Right lobe of liver (tissue), 6 donors: ENCODE measurements at places on chromosomes 3 and 15. TPM values are rescaled to one million over a fixed set of nuclear protein-coding genes. Genes with fewer than 3 reads are reported as not detected.

- H3K27me3 ChIP-seq, result no peaks in the 10 kb centered on the region
- DNase-seq, result no peak
- H3K36me3 ChIP-seq, result no peaks in the 10 kb centered on the region
- no peak overlapping the region for H3K27ac ChIP-seq
Observed at GRCh38 chr3:63654211-63654610, 1.7 kb downstream of the SNTN start.

GRCh38 chr15:44101944-44102343, 93.1 kb downstream of the FRMD5 start:
- no peak for DNase-seq
- no peak overlapping the region for H3K27ac ChIP-seq
- H3K27me3 ChIP-seq, result no peaks in the 10 kb centered on the region
- no peaks in the 10 kb centered on the region for H3K4me1 ChIP-seq
- no peak overlapping the region for H3K4me3 ChIP-seq

DNA sequence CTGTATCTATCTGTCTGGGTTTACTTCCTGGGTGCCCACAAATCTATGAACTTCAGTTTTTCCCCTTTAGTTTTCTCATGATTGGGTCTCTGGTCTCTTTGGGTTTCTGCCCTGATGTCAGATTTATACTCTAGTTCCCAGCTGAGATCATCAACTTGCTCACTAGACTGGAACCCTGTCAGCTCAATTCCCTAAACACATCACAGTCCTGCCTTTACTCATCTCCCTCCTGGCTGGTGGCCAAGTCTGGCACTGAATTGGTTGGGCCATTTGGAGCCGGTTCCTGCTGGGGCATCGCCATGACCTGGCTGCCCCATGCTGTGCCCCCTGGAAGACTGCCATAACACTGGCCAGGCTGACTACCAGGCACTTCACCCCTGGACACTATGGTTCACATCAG, 345.3 kb downstream of the CHST2 start:
- H3K4me1 ChIP-seq, result no peaks in the 10 kb centered on the region
- H3K27me3 ChIP-seq, result no peaks in the 10 kb centered on the region
- no peaks in the 10 kb centered on the region for H3K36me3 ChIP-seq
- no peak overlapping the region for H3K27ac ChIP-seq

GRCh38 chr3:42982645-42983412, 3.7 kb downstream of the GASK1A start:
- no peak for DNase-seq
- H3K36me3 ChIP-seq, result no peaks in the 10 kb centered on the region
- no peak overlapping the region for H3K4me3 ChIP-seq
- H3K27me3 ChIP-seq, result no peaks in the 10 kb centered on the region
- H3K4me1 ChIP-seq, result no peaks in the 10 kb centered on the region

- no peak overlapping the region for H3K4me3 ChIP-seq
- no peaks in the 10 kb centered on the region for H3K27me3 ChIP-seq
- no peak for DNase-seq
- no peak overlapping the region for H3K27ac ChIP-seq
- H3K4me1 ChIP-seq, result no peaks in the 10 kb centered on the region
Observed at GRCh38 chr3:20125897-20126296, 60.1 kb downstream of the SGO1 start.

DNA sequence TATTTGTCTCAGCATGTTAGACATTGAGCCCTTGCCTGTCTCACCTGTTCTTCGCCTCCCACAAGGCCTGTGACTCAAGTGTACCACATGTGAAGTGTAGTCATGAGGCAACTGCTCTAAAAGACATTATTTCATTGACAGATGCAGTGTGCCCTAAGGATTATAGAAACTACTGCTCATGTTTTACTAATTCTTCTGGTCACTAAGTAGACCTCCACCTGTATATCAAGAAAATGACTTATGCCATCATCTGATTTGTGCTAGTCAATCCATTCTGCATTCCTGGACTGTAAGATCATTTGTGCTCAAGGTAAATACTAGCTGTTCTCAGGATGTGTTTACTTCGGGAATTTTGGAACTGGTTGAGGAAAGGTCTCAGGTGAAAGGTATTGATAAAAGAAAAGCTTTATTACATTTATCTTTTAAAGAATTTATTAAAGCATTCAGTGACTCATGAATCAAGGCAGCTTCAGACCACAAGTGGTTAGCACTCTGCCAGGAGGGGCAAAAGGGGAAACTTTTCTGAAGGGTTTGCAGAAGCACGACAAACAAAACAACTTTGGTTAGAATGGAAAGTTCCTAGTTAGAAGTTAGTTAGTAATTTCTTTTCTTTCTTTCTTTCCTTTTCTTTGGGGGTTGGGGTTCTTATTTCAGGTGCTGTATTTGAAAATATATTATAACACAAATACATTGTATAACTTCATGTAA, 465.3 kb upstream of the CBLB start:
- no peak overlapping the region for H3K27ac ChIP-seq
- no peaks in the 10 kb centered on the region for H3K36me3 ChIP-seq
- no peak overlapping the region for H3K4me3 ChIP-seq
- no peaks in the 10 kb centered on the region for H3K4me1 ChIP-seq

DNA sequence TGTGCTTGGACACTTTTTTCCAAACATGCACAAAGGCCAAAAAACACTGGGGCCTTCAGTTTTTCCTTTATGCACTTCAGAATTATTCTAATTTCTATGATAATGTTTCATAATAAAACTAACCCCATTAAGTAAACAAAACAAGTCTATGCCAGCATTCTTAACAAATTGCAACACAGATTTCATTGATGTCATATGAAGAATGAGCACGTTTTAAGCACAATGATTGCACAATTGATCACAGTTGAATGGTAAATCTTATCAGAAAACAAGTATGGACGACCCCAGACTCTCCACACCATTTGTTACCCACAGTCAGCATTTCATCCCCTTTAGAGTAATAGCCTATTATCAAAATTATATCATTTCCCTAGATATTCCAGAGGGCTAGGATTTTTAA, 46.7 kb upstream of the PROK2 start:
- H3K4me1 ChIP-seq, result no peaks in the 10 kb centered on the region
- H3K4me3 ChIP-seq, result no peak overlapping the region
- DNase-seq, result no peak
- no peaks in the 10 kb centered on the region for H3K27me3 ChIP-seq
- H3K36me3 ChIP-seq, result no peaks in the 10 kb centered on the region

The MED12L gene
- 0.04 TPM for total RNA-seq

The A4GNT gene
- total RNA-seq, result not detected

The SPTSSB gene
- not detected for total RNA-seq

The AGBL1 gene
- total RNA-seq, result not detected

The NMB gene
- total RNA-seq, result 0.76 TPM

The CCDC9B gene
- total RNA-seq, result 4.5 TPM

The LRRC31 gene
- total RNA-seq, result 1.5 TPM
